Stimulated activated CD8-positive, alpha-beta memory T cell treated with anti-CD3 and anti-CD28 coated beads, Interleukin-4, amount 100 ng/mL, for 24 hours (primary cell): ENCODE measurements at places on chromosomes 12 and 14.
A peak's percentile ranks its signal among the peaks of the same experiment; 100 is the strongest.

DNA sequence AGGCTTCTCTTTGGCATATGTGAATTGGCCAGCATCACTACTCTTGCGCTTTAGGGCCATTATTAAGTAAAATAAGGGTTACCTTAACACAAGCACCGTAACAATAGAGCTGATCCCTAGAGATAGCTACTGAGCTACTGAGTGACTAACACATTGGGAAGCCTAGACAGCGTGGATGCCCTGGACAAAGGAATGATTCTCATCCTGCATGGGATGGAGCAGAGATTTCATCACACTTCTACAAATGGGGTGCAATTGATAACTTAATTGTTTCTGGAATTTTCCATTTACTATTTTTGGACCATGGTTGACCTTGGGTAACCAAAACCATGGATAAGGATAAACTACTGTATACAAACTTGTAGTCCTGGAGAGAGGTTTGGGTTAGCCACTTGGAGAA is 57.1 kb downstream of the FBXO34 start:
- DNase-seq: no peak

- DNase-seq: no peak
These were observed 69.7 kb downstream of the CMAS start for GRCh38 chr12:22115711-22116110.

- DNase-seq: no peak
These were observed 340.9 kb downstream of the PCNX1 start for GRCh38 chr14:71248194-71248593.

DNA sequence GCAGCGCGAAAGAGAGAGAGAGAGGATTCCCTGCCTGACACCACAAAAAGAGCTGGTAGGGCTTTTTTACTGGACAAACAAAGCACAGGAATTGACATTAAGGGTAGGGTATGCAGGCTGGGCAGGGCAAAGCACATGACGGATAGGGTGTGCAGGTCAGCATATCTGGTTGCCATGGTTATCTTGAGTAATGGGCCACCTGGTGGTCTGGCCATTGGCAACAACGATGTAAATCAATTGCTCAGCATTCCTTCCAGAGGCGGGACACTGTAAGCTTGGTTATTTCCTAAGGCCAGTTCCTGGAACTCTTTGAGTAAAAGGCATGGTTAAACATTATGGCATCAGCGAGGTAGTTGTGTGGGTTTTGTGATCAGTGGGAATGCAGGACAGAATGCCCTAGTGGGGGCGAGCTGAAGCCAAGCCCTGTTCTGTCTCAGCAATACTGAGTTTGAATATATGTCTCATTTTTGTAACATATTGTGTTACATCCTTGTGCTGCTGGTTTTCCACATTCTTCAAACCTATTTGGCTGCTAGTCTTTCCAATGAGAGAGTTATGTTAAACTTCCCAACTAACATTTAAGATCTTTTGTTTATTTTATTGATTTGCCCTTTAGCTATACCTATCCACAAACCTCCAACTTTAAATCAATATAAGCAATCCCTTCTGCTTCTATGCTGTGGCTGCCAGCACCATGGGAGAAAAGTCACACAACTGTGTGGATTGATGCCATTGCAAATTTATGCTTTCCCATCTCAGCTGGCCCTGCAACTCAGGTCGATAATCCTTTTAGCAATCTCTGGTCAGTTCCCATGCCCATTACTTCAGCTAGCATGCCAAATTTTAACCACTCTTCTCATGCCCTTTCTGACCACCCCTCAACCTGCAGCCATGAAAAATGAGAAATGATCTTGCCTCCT is 396.7 kb upstream of the PDE3A start:
- no peak for DNase-seq

- no peak for DNase-seq
These were observed 271.6 kb upstream of the PLEKHG7 start for GRCh38 chr12:92431146-92431545.

GRCh38 chr12:62448436-62448835 is 18.2 kb upstream of the MON2 start:
- DNase-seq: no peak

DNA sequence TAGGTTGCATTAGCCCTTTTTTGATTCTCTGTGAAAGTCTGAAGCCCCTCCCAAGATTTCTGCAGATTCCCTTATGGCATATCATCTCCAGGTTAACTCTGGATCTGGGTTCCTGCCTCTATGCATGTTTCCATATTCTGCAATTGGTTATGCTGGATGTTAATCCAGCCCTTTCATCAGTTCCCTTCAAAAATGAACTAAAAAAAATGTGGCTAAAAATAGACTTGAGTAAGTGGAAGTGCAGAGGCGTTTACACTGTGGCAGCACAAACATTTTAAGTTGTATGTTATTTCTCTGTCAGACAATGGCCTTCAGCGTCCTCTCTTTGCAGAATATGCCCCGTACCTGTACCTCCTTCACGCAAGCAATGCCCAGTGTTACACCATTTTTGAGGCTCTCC is 11.4 kb downstream of the MGST1 start:
- DNase-seq: no peak

DNA sequence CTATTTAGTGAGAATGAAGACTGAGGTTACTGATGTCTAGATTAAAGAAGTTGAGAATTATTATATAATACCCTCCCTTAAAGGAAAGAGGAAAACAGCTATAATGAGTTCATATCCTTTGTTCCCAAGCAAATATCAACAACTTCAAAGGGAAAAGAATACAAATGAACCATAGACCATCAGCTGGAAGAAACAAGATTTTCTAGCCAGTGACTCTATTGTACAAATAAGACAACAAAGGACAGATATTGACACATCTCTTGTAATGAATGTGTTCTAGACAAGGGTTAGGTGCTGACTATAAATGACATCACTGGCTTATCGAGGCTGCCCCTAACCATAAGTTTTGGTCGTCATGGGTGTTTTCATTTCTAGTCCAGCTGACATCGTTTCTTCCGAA is 48.2 kb downstream of the SLC38A4 start:
- no peak for DNase-seq

- DNase-seq: no peak
These were observed 90.6 kb upstream of the AMN1 start for GRCh38 chr12:31819427-31819826.

GRCh38 chr14:54686219-54686870 is 119.4 kb downstream of the SAMD4A start:
- no peak for DNase-seq

- no peak for DNase-seq
These were observed 133.1 kb downstream of the DAAM1 start for GRCh38 chr14:59321626-59321949.

DNA sequence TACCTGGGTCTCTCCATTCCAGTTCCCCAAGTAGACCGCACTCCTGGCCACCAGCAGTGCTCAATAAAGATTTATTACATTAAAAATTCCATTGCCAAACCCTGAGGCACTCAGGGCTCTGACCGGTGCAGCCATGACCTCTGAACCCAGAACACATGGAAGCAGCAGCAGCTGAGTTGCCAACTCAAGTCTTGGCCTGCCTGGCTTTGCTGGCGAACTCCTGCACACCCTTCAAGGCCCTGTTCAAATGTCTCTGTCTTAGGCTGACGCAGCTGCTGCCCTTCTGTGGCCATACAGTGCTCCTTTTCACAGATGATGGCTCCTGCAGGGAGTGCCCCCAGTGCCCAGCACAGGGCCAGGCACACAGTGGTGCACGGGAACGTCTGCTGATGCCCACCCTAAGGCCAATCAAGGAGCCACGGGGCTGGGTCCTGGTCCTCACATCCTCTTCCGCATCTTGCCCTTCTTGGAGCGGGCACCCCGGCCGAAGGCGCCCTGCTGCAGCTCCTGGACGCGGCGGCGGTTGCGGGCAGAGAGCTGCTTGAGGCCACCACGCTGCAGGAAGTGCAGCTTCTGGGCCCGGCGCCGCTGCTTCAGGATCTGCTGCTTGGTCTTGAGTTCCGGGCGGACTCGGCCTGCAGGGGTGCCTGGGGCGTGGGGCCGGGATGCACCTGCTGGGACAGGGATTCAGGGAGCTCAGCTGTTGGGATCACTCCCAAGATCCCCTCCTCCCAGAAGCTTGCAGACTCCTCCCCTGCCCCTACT is 9.1 kb downstream of the CFAP73 start:
- DNase-seq: no peak

GRCh38 chr12:70648191-70648590 is 11.0 kb upstream of the PTPRB start:
- DNase-seq: no peak

DNA sequence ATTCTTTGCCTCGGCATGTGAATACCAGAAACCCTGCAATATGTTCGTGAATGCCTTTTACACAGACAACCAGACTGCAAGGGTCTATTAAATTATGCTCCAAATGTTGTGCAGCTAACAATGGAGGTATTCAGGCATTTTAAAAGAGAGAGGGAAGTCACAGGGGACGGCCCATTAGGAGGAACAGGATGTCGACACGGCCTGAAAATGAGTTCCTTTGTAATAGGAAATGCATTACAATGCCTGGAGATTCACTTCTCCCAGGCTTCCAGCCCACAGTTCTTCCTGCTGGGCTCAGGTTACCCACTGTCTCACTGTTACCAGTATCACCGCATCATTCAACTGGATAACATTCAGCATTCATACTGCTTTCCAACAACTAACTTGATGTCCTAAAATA is 2.5 kb downstream of the DUSP6 start:
- DNase-seq: no peak

DNA sequence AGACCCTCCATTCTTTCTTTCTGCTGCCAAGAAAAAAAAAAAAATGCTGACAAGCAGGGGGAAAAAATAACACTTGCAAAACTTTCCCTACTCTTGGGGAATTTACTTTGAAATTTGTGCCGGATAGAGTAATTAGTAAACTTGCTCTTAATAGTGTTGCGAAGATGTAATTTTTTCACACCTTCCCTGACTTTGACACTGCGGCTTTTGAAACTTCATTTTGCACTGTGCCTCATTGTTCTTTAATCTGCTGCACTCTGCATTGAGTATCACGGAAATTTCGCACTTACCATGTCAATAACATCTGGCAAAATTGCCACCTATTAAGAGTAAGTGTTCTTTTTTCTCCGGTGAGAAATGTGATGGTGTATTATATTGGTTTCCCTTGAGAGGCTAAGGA is 596.1 kb downstream of the VRK1 start:
- DNase-seq: no peak

- DNase-seq: no peak
These were observed 156.4 kb upstream of the HMGA2 start for GRCh38 chr12:65667932-65668331.

GRCh38 chr14:61525293-61526011 is 169.9 kb upstream of the HIF1A start:
- DNase-seq: peak; percentile 49

DNA sequence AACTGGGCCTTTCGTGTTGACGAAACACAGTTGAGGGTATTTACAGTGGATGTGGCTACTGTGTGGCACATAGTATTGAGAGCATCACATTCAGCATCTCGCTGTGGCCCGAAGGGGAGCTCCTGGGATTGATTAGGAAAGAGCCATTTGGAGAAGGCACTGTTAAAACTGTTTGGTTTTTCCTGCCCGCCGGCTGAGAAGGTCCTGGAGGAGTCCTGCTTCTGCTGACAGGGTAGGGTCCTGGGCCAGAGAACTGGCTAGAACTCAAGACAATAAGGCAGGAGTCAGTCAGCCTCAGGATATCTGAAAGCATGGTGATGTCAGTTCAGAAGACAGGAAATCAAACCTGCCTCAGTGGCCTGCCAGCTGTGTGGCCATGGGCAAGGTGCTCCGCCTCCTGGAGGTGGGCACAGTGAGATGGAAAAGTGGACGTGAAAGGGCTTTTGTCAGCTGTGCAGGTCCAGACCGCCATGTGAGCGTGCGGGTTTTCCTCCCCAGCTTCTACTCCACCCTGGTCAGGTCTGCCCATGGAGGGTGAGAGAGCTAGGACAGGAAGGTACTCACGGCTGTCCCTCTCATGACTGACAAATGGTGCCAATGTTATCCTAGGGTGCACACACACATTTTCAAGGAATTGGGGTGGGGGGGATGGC is 92.3 kb downstream of the NTF3 start:
- no peak for DNase-seq

DNA sequence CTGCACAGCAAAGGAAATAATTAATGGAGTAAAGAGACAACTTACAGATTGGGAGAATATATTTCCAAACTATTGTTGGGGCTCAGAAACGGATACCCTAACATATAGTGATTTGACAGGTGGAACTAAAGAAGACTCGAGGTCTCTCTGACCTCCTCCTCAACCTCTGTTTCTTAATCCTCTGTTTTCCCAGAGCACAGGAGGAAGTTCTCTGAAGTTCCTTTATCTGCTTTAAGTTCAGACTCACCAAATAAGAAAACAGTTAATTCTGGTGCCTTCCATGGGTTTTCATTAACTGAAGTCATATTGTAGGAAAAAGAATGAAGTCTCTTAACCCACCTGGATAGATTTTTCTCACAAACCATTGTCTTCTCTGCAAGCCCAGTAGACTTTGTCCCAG is 29.2 kb downstream of the CLEC2D start:
- DNase-seq: no peak

GRCh38 chr14:64569138-64569631 is 19.4 kb downstream of the PPP1R36 start:
- no peak for DNase-seq

DNA sequence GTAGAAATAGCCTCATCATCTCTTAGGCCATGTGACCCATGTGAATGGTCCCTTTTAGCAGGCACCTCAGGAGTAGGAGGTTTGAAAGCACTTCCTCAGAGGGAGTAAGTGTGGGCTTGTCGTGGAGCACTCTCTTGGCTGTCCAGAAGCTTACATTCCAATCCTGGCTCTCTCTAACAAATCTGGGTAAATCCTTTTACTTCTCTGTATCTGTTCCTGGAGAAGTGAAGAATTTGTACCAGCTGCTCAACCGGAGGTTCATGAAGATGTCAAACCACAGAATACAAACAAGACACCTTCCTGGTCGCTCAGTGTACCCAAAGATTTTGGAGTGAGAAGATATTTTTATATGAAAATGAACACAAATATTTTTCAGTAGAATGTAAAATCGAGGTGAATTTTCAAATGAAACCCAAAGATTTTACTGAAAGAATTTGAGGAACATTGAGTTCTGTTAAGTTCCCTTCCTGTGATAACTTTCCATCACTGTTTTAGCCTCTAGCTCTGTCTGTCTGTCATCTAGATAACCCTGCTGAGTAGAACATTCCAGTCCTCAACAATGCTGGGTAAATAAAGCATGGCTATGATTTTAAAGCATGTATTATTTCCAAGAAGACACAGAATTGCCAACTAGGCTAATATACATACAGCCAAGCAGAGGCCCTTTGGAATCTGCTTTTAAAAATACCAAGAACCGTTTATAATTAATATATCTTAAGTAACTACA is 263.9 kb upstream of the RGS6 start:
- DNase-seq: no peak
